ENCODE measurements at places on chromosomes 1 and 21.

DNA sequence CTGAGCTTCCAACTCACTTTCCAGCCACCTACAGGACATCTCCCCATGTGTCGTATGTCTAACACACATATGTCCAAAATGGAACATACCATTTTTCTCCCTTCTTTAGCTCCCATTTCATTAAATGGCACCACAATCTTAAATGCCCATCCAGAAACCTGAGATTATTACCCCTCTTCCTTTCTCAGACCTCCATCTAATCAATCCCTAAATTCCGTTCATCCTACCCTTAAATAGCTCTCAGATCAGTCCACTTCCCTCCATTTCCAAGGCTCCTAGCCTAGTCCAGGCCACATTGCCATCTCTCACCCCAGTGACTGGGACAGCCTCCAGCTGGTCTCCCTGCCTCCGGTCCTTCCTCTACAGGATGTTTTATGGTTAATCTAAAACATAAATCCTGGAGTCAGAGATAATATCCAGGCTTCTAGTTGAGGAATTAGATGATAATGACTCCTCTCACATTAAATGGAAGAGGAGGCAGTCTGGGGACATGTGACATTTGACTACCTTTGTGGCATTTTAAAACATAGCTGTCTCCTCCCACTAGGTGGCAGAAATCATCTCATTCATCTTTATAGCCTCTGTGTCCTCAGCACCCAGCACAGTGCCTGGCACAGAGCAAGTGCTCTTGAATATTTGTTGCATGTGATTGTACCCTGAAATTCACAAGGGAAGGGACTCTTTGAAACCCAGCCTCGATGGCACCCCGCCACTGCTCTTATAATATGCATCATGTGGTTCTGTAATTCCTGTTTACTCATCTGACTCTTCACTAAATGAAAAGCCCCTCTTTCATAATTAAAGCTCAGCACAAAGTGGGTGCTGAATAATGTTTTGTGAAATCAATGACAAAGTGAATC lies 102.3 kb downstream of the TMEM53 start:
- peak; percentile 24 for DNase-seq

DNA sequence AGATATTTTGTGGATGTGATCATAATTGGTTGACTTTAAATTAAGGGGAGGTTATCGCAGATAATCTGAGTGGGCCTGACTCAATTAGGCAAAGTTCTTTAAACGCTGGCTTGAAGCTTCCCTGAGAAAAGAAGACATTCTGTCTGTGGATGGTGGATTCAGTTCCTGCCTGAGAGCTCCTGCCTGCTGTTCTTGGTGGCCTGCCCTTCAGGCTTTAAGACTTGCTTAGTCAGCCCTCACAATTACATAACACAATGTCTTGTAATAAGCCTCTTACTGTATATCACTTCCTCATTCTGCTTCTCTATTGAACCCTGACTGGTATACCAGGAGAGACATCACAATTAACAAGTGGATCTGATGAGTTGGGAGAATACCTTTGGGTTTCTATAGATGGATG lies 50.2 kb downstream of the KCNJ6 start:
- DNase-seq = no peak

DNA sequence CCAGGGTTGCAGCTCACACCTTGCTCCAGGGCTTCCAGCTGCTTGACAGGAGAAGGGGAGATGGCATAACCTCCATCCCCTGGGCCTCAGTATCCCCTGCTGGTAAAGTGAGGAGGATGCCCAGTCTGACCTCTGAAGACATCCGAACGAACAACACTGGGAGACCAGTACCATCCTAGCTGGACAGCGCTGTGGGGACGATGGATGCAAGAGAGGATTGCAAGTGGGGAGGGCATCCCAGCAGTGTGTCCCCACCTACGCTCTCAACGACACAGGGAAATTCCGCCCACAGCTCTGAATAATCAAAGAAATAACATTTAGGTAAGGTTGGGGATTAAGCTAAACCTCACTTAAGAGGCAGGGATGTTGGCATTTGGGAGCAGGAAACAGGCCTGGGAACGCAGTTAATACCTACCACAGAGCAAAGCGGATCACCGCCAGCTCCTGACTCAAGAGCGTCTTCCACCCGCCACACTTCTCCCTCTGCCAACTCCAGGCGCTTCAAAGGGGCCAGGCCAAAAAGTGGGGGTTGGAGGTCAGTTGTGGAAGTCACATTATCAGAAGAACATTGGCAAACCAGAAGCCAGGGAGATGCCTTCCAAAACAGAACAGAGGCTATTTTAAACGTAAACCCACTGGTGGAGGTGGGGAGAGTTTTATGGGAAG lies 47.6 kb downstream of the SSBP3 start:
- DNase-seq = no peak

GRCh38 chr21:35027563-35028450 lies 21.3 kb downstream of the RUNX1 start:
- no peak for DNase-seq

DNA sequence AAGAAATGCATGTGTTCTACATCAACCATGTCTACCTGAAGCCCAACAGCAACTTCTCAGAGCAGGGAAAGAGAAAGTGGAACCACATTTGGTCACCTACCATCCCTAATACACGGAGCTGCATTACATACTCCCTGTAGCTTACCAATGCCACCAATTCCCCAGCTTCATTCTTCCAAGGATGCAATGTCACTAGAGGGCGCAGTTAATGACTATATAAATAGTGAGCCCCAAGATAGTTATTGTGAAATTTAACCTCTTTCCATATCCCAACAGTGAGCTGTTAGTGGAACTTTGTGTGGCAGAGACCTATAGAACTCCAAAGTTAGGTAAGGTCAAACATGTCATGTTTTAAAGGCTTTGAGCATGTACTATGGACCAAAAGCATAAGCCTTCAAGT lies 618.3 kb downstream of the SMYD3 start:
- peak; percentile 36 for DNase-seq

GRCh38 chr1:184403961-184404726 lies 17.3 kb downstream of the C1orf21 start:
- peak; percentile 22 for DNase-seq

DNA sequence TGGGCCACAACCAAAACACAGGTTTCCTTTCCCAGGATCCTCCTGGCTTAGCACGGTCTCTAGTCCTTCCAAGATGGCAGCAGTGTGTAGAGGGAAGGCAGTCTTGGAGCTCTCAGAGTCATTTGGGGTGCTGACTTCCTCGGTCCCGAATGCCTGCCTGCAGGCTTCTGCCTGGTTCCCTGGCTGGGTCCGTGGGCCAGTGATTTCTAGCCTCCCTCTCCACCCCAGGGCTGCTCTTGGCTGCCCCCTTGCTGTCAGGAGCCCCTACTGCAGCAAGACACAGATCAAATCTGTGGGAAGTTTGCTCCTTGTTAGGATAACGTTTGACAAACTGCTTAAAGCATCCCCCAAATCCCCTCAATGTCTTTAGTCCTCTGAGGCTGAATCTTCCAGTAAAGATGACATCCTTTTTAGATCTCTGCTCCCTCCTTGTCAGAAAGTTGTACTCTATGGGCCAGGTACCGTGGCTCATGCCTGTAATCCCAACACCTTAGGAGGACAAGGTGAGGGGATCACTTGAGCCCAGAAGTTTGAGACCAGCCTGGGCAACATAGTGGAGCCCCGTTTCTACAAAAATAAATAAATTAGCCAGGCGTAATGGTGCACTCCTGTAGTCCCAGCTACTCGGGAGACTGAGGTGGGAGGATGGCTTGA lies 272.5 kb downstream of the RRAGC start:
- peak; percentile 9 for DNase-seq

- DNase-seq = no peak
These were observed 38.3 kb upstream of the OSBPL9 start for GRCh38 chr1:51578383-51579109.

DNA sequence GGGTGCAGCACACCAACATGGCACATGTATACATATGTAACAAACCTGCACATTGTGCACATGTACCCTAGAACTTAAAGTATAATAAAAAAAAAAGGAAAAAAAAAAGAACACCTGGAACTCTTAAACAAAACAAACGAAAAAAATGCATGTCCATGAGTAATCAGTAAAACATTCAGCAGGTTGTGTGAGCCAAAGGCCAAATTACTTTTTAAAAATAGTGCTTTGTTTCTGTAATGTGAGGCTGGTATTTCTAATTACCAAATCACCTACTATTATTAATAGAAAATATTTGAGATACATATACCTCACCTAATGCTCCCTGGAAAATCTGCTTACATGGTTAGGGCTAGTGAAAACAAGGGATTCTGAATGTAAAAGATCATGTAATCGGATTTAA lies 294.4 kb upstream of the NR5A2 start:
- DNase-seq = no peak

DNA sequence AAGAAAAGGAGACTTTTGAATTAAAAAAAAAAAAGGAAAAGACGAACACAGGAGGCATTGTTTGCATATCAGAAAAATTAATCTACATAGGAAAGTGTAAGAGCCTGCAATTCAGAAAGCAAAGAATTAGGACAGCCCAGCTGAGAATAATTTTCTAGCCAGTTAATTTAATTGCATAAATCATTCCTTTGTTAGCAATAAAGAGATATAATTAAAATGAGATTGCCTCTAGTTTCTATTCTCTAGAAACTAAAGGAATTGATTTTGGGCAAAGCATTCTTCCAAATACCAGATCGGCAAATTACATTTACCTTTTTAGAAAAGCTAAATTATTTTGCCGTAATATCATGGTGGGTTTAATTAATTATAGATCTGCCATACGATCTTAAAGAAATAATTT lies 46.0 kb downstream of the NUF2 start:
- no peak for DNase-seq

- no peak for DNase-seq
These were observed 181.5 kb downstream of the NPHP4 start for GRCh38 chr1:5810553-5811270.

DNA sequence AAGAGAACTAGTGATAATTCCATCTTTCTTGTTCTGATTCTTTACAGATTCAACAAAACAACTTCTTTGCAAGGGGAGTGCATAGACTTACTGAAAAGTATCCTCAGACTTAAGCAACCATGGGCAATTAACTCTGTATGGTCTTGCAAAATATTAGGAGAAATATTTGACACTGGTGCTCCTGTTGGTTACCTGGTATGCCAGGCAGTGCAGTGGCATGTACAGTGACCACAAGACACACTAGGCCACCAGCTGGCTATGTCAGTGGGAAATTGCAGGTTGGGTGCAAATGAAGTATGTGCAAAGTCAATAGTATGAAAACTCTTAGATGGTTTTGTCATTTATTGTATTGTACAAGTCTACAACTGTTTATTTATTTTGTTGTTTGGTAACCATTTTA lies 34.5 kb downstream of the EPS15 start:
- peak; percentile 64 for DNase-seq

DNA sequence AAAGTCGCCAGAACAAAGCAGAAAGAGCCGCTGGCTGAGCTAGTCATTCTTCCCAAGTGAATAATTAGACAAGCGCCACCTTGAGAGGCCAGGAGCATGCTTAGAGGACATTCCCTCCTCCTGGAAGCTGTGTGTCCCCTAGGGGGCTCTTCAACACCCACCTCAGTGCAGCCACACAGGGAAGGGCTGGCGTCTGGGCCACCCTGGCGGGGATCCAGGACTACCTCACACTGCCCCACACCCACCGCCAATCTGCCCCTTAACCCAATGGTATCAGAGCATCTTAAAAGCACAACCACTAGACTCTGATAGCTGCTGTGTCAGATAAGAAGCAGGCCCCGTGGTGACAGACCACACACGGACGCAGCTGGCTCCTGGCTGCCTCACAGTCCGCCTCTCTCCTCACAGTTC lies 24.9 kb downstream of the SETD4 start:
- no peak for DNase-seq

GRCh38 chr1:32765570-32766327 lies 51.4 kb downstream of the YARS1 start:
- no peak for DNase-seq

DNA sequence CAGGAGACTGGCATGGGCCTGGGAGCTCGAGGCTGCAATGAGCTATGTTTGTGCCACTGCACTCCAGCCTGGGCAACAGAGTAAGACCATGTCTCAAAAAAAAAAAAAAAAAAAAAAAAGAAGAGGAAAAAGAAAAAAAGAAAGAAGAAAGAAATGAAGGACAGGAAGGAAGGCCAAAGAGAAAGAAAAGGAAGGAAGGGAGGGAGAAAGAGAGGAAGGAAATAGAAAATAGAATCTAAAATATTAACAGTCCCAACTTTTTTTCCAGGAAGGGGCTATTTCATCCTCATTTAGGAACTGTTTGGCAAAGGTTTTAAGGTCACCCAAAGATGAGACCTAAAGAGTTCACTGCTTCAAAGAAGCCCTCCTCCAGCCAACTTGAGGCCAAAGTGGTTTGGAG lies 2.5 kb downstream of the MUL1 start:
- no peak for DNase-seq

- DNase-seq = no peak
These were observed 288.0 kb downstream of the PBX1 start for GRCh38 chr1:164846731-164847691.

GRCh38 chr1:39195166-39196111 lies 9.1 kb upstream of the MACF1 start:
- peak; percentile 45 for DNase-seq

DNA sequence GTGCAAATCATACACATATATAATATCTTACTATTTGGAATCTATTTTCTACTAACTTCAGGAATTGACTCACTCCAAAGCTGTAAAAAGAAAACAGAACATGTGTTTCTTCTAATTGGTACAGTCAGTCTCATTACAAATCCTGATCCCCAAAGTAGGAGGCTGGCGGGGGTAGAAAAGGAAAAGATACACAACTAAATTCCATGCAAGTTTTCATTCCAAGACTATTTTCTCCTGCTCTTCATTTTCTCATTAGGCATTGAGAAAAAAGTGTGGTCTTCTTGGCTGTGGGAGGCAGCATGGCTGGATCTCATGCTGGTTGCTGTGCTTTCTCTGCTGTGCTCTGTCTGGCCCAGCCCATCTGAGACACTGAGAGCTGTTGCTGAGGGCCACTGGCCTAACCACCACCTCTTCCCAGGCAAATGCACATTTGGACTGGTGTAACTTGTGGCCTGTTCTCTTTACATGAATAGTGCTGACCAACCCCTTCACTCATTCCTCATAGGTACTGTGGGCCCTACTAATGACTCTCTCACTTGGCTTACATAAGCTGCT lies 1107.5 kb upstream of the B3GALT2 start:
- DNase-seq = no peak

DNA sequence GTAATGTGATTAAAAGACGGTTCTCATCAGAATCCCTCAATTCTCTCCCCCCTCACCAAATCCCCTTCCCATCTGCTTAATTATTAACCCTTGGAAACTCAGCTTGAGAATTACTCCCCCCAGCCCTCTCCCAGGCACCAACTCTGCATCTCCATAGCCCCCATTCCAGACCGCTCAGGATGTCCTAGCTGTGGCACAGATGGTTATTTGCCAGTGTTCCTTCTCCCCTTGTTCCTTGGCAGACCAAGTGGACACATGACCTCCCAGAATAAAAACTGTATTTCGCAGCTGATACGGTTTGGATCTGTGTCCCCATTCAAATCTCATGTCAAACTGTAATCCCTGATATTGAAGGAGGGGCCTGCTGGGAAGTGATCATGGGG lies 14.6 kb downstream of the HENMT1 start:
- no peak for DNase-seq
